Fibroblast of skin of back (primary cell): ENCODE measurements at places on chromosomes 7 and 10.

GRCh38 chr10:34826857-34827766, 12.0 kb upstream of the PARD3 start:
- DNase-seq, result no peak

- peak; percentile 77 for DNase-seq
Measured at GRCh38 chr7:98119256-98119918, 12.7 kb downstream of the LMTK2 start.

- no peak for DNase-seq
Measured at GRCh38 chr10:35872671-35873070, 230.6 kb upstream of the FZD8 start.

GRCh38 chr10:3484306-3485056, 300.5 kb downstream of the KLF6 start:
- peak; percentile 84 for DNase-seq

- DNase-seq, result peak; percentile 72
Measured at GRCh38 chr10:72637398-72637857, 11.5 kb upstream of the MICU1 start.

DNA sequence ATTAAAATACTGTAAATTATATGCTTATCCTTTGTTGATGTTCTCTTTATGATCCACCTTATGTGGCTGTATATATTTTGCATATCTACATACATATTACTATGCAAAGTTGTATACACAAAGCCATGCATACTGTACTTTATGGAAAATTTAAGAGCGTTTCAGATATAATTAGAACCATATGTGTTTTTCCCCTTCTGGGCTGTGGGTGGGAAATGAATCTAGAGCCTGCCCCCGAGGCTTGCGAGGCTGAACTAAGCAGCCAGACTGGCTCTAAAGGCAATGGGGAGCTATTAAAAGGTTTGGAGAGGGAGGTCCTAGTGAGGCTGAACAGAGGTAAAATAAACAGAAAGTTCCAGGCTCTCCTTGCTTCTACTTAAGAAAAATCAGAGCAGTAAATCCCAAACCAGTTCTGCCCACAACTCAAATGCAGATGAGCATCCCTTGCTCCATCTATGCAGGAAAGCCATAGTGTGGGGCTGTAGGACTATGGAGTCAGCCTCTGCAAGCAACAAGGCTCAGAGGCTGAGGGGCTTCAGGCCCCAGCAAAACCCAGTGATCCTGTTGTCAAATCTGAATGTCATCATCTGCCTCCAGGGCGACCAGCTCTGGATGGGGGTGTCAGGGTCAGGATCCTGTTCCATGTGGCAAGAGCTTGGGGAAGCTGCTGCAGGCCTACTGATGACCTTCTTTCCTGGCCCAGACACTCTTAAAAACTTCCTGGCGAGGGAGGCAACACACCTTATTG, 14.1 kb upstream of the DDIT4 start:
- DNase-seq, result peak; percentile 92

GRCh38 chr7:50558294-50559053, 6.7 kb downstream of the DDC start:
- no peak for DNase-seq

GRCh38 chr10:124319926-124320391, 98.8 kb downstream of the OAT start:
- DNase-seq, result peak; percentile 86

- DNase-seq, result peak; percentile 13
Measured at GRCh38 chr10:117936141-117936540, 110.6 kb downstream of the RAB11FIP2 start.

- DNase-seq, result peak; percentile 52
Measured at GRCh38 chr10:21401196-21401595, 124.3 kb downstream of the SKIDA1 start.

DNA sequence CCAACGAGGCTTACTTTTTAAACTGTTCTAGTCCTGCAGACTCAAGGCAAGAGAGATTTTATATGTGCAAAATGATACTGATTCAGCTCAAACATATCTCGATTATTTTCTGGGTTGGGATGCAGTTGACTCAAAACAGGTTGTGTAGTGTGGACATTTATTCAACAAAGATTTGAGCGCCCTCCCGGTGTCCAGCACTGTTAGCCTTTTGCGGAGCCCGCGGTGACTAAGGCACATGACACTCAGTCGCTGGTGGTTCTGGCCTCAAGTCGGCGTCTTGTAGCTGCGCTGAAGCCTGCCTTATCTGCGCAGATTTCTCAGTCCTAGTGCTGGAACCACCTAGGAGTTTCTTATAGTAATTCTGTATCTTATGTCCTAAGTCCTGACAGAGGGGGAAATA, 938 bp upstream of the CADPS2 start:
- DNase-seq, result peak; percentile 76

GRCh38 chr7:108190891-108191290, 60.7 kb upstream of the LAMB4 start:
- no peak for DNase-seq

DNA sequence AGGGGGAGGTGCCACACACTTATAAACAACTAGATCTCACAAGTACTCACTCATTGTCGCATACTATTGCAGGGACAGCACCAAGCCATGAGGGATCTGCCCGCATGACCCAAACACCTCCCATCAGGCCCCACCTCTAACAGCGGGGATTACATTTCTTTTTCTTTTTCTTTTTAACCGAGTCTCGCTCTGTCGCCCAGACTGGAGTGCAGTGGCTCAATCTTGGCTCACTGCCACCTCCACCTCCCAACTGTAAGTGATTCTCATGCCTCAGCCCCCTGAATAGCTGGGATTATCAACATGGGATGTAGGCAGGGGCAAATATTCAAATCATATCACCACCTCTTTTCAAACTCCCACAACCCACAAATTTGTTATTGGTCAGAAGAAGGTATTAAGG, 76.7 kb downstream of the SKAP2 start:
- DNase-seq, result no peak

DNA sequence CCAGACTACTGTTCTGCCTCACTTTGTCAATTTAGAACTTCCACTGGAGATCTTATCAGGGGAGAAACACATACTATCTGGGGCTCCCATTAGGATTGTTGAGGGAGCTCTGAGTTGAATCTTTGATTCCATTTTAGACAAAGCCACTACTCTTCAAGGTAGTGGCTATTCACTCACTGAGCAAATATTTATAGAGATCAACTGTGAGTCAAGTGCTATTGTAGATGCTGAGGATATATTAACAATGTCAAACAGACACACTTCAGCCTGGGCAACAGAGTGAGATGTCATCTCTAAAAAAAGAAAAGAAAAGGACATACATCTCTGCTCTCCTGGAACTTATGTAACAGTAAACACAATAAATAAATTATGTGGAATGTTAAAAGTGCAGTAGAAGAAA, 315.3 kb downstream of the PTEN start:
- no peak for DNase-seq

DNA sequence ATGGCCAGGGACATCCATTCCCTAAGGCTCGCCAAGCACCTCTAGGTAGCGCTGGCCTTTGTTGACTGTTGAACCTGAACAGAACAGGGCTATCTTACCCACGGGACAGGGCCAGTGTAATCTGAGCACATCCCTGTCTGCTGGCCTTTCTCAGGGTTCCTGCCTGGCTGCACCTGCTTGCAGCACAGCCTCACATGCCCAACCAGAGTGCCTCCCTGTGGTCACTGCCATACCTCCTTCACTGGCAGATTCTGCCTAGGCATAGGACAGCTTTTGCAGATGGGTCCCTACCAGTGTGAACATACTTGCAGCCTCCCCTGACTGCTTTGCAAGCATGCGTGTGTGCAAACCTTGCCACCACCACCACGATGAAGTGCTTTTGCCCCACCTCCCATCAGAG, 15.8 kb upstream of the LIPN start:
- DNase-seq, result no peak

DNA sequence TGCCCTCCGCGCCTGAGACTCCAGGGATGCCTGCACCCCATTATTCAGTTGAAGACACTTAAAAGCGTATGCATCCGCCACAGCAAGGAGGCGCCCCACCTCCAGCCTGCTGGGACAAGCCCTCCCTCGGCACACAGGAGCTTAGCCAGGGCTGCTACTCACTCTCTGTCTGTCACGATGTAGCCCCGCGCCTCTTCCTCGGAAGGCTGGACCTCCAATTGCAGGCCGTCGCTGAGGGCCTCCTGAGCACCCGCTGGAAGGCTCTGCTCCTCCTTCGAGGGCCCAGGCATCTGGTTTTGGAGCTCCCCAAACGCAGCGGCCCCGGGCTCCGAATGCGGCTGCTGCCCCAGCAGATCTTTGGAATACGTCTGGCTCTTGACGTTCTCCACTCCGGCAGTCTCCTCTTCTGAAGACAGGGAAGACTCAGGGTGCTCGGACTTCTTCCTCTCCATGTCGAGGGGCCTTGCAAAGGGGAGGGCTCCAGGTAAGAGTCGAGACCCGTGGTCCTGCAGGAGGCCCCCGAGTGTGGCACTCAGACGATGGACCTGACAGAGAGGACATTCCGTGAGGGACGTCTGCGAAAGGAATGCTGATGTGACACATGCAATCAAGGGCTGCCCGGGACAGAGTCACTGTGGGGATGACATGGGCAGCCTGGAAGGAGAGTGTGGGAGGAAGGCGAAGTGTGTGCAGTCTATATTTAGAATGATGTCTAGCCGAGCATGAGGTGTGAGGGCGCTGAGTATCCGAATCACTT, 453.9 kb downstream of the PTPRN2 start:
- no peak for DNase-seq

DNA sequence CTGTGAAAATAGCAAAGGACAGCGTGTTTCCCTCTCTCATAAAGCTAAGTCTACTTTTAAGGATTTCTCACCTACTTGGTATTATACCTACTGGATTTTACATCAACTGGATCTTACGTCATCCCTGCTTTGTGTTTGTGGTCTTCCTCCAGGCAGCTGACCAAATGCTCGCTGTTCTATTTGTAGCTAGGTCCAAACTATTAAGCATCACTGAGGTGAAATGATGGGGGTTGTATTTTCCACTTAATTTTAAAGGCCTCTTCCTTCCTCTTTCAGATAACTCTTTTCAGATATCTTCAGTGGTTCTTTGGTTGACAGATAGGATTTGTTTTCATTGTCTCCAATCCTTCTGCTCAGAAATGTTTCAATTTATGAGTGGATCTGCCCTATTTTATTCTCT, 169.7 kb downstream of the RNLS start:
- DNase-seq, result no peak

GRCh38 chr10:125096371-125096770, 64.0 kb downstream of the CTBP2 start:
- DNase-seq, result no peak

DNA sequence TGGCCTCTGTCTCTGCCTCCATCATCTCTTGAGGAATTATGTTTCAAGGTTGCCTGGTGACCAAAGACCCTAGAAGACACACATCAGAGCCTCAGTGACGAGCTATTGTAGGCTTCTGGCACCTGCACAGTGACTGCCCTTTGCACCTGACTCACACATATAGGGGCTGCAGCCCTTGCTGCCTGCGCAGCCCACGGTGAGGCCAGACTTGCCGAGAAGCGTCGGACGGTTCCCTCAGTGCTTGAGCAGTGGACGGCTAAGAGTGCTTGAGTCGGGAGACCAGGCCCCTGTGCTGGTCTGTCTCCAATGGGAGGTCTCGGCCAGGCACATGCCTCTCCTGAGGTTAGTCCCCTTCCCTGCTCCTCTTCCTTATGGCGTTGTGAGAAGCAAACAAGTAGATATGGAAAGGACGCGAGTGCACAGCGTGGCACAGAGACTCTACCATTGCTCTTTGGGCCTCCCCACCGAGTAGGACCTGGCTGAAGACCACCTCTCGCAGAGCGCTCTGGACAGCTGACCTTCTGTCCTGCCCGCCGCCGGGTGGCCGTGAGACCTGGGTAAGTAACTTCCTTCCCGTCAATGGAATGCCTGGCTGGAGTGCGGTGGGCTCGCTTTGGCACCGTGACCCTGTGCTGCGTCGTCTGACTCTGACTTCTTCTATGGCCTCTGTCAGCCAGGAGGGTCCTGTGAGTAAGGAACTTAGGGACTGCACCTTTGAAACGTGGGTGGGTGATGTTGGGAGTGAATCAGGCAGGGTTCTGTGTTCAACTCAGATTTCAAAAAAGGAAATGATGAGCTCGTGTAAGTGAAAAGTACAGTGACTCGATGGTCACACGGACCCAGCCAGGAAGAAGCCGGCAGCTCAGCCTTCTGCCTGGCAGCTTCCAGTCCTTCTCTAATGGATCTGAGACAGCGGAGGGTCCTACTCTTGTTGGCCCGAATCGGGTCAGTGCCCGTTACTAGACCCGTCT, 33.7 kb downstream of the ZNF775 start:
- DNase-seq, result no peak

DNA sequence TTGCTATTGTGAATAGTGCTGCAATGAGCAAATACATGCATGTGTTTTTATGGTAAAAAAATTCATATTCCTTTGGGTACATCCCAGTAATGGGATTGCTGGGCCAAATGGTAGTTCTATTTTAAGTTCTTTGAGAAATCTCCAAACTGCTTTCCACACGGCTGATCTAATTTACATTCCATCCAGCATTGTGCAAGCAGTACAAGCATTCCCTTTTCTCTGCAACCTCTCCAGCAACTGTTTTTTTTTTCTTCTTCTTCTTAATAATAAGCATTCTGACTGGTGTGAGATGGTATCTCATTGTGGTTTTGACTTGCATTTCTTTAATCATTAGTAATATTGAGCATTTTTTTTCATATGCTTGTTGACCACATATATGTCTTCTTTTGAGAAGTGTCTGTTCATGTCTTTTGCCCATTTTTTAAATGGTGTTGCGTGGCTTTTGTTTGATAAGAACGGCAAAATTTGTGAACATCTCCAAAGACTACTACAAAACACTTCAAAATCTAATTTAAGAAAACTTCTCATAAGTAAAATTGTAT, 136.1 kb upstream of the MYO3A start:
- no peak for DNase-seq

- DNase-seq, result no peak
Measured at GRCh38 chr10:68462536-68462935, 9.2 kb downstream of the DNA2 start.

DNA sequence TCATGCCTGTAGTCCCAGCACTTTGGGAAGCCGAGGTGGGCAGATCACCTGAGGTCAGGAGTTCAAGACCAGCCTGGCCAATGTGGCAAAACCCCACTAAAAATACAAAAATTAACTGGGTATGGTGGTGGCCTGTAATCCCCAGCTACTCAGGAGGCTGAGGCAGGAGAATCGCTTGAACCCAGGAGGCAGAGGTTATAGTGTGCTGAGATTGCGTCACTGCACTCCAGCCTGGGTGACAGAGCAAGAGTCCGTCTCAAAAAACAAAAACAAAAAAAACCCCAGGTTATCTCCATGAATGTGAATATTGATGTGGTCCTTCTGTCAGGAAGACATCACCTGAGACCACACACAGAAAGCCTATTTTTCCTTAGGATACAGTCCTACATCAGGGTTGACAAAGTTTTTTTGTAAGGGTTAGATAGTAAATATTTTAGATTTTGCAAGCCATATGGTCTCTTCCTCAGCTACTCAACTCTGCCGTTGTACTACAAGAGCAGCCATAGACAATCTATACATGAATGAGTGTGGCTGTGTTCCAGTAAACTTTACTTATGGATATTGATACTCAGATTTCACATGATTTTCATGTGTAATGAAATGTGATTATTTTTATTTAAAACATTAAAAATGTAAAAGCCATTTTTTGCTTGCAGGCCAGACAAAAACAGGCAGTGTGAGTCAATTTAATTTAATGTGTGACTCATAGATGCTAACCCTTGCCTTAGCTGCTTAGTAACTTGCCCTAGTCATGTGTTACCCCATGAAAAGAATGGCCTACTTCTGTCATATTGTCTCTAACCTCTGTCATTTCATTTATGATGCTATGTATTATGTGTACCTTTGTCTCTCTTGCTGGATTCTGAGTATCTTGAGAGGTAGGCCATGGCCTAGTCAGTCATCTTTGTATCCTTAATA, 78.1 kb downstream of the TPST1 start:
- DNase-seq, result peak; percentile 86

GRCh38 chr10:111275091-111275490, 198.3 kb downstream of the ADRA2A start:
- DNase-seq, result no peak

GRCh38 chr7:43569424-43569823, 13.5 kb upstream of the STK17A start:
- DNase-seq, result peak; percentile 80
